ENCODE measurements at places on chromosomes 16 and 17. TPM values are rescaled to one million over a fixed set of nuclear protein-coding genes. Genes with fewer than 3 reads are reported as not detected.

DNA sequence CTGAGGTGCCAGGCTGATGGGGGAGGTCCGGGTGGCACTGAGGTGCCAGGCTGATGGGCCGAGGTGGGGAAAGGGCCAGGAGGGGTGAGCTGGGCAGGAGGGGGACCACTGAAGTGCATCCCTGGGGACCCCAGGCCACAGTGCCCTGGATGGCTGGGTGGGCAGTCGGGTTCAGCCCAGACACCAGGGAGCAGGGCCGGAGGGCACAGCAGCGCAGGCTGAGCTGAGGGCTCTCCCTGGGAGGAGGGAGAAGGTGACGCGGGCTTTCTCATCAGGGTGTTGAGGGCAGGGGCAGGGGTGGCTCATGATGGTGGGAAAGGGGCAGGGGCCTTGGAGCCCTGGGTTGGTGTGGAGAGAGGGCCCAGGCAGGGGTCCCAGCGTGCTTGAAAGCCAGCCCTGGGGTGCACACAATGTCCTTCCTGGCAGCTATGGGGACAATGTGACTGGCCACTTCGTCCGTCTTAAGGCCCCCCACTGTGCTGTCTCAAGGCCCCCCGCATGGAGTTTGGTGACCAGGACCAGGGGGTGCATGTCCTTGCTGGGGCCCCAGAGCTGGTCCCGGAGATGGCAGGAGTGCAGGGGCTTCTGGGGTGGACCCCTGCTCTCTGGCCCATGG is 16.0 kb downstream of the CD7 start:
- no peak for DNase-seq

DNA sequence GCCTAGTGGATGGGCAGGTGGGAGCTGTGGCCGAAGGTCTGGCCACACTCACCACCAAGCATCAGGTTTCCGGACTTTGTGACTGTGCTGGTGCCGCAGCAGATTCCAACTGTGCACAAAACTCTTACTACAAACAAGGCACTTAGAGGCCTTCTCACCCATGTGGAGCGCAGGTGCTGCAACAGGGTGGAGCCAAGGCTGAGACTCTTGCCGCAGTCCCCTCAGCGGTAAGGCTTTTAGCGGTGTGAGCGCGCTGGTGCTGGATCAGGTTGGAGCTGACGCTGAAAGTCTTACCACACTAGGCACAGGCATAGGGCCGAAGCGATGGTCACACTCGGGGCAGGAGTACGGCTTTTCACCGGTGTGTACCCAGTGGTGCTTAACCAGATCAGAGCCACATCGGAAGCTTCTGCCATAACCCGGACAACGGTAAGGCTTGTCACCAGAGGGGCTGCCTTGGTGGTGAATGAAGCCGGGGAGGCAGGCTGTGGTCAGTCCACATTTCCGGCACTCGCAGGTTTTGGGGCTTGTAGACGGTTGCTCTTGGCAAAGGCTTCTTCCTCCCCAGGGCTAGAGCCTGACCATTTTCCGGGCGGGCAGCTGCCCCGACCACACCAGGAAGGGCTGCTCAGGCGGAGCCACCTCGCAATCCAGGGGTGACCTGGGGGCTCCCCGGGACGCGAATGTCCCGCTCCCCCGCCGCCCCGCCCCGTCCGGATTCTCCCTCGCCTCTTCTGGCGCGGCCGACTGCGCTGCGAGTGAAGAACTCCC is 1.0 kb upstream of the ARMC5 start:
- peak; percentile 60 for DNase-seq

DNA sequence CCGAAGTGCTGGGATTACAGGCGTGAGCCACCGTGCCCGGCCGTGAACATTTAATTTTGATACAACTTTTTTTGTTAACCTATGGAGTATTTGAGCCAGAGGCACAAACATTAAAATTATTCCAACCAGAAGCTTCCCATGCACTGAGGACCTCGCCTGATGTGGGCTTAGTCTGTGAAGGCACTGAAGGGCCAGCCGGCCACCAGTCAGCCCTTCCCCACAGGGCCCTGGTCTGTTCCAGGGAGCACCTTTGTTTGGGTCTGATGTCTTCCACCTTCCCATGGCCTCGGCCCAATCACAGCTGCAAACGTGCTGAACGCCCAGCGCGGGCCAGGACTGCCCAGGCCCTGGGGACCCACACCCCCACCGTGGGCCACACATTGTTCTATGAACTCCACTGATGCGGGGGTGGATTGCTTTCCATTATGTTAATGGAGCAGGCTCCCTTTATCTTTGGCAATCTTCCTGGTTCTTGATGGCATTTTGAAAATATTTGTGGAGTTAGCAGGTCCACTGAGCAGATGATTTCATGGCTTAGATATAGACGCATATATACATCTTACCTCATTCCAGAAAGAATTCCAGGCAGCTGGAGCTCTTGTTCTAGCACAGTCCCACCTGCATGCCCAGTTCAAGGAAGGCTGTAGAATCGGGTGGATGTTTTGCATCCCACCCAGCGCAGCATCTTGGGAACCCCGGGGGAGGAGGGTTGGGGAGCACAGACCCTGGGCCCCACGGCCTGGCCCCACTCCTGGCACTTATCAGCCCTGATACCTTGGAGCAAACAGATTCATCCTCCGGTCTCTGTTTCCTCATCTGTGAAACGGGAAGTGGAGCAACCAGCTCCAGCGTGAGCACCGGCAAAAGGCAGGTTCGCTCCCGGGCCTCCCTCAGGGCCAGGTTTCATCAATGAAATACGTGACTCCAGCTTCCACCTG is 14.5 kb downstream of the SPIRE2 start:
- peak; percentile 58 for DNase-seq

GRCh38 chr17:57121308-57122042 is 36.4 kb downstream of the AKAP1 start:
- peak; percentile 51 for DNase-seq

DNA sequence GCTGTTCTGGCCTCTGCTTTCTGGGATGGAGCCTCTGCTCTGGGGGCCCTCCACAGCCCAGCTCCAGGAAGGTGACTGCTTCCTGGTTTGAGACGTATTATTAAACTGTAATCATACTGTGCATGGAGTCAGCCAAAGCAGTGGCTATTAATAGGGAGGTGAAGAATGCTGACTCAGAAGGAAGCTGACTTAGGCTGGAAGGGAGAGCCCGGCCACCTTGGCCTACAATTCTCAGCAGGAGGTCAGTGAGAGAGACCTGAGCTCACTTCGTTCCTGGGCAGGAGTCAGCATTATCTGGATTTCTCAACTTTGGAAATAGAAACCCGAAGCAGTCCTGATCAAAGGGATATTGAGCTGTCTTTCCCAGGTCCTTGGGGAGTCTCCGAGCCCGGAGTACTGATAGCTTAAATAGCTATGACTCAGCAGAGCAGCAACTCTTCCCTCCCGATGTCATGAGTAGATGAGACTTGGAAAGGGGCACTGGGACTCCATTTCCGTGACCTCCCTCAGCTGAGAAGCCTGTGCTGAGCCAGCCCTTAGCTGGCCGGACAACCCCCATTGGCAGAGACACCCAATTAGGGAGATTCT is 91.8 kb downstream of the YPEL2 start:
- DNase-seq: peak; percentile 70

DNA sequence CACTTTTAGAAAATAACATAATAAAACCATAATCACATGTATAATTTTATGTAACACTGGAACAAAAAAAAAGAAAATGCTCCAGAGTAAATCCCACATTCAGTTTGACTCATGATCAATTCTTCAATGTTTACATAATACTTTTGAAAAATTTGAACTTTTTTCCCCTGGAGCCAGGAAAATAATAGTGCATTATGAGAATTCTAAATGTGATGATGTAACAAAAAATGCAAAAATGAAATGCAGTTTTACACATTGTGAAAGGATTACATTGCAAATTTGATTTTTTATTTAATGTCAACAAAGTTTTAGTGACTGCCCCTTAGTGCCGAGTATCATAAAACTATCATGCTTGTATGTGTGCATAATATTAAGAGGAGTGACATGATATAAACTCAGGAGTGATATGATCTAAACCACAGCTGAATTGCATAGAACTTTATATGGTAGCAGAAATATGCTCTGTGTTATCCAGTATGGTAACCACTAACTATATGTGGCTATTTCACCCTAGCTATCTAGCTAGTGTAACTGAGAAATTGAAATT is 238.2 kb downstream of the CDH8 start:
- no peak for DNase-seq

DNA sequence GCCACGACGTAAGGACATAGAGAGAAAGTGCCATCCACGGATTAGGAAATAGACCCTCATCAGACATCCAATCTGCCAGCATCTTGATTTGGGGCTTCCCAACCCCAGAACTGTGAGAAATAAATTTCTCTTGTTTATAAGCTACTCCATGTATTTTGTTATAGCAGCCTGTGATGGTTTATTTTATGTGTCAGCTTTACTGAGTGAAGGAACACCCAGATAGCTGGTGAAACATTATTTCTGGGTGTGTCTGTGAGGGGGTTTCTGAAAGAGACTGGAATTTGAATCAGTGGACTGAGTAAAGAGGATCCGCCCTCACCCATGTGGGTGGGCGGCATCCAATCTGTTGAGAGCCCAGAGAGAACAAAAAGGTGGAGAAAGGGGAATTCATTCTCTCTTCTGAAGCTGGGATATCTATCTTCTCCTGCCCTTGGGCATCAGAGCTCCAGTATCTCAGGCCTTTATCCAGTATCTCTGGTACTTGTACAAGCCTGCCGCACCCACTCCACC is 131.5 kb upstream of the ANKFN1 start:
- no peak for DNase-seq

GRCh38 chr16:79601931-79602627 is 1.5 kb upstream of the MAF start:
- peak; percentile 82 for DNase-seq

DNA sequence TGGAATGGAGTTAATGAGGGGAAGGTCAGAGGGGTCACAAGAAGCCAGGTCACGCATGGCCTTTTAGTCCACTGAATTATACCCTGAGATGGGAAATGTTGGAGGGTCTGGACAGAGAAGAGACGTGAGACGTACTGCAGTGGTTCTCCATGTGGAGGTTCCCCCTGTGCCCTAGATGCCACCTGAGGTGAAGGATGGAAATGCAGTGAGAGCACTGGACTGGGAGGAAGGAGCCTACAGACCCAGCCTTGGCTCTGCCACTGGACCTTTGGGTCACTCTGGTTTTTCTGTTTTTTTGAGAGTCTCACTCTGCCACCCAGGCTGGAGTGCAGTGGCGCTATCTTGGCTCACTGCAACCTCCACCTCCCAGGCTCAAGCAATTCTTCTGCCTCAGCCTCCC is 1.8 kb upstream of the PLSCR3 start:
- no peak for DNase-seq

GRCh38 chr17:41151525-41151924 is 1.9 kb upstream of the KRTAP4-5 start:
- no peak for DNase-seq

DNA sequence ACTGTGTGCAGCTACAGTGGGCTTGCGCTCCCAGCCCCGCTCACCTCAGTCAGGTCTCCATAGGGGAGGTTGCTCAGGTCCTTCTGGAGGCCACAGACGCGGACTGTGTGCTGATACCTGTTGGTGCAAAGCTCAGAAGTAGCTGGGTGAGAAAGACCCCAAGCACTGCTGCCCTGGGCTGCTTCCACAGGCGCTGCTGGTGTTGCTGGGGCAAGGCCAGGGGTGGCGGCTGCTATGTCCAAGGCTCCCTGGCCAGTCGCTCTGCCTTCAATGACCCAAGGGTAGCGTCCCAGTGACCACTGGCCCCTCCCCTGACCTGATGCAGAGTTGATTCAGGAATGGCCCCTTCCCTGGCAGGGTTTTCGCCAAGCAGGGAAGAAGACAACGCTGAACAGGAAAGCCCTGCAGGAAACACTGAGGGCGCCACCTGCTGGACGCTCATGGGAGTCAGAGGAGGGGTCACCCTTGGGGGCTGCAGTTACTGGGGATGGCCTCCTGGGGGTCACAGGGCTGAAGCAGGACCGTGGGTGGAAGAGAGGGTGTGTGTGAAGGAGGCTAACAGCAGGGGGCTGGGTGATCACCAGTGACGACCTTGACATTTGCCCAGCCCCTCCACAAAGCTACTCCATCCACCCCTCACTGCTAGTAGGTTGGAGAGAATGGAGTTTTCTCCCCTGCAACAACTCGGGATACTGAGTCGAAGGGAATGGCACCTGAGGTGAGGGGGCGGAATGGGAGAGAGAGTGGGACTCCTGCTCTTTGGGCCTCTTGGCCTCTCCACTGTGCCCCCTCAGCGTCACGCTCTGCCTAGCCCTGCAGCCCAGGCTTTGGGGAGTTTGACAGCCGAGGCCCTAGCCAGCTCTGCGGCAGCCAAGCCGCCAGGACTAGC is 38.3 kb downstream of the ABCC12 start:
- peak; percentile 53 for DNase-seq

- no peak for DNase-seq
Observed at GRCh38 chr16:54594601-54595391, 308.2 kb upstream of the IRX3 start.

GRCh38 chr17:33684735-33685134 is 391.6 kb upstream of the ASIC2 start:
- no peak for DNase-seq

GRCh38 chr16:1643521-1643920 is 31.4 kb downstream of the CRAMP1 start:
- DNase-seq: no peak

DNA sequence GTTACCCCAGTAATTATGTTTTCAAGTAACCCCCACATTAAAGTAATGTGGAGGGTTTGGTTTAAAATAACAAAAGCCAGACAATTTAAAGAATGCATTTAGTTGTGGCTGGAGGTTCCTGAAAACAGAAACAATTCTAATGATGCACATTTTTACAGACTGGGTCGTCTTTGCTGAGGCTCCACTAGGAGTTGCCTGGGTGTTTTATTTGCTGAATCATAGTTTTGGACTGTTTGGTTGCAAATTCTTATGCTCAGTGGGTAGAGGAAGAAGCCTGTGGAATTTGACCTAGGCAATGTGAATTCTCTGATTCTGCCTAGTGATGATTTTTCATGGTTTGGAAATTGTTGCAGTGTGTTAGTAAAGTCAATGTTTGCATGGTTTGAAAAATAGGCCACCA is 16.3 kb downstream of the SHISA9 start:
- peak; percentile 2 for DNase-seq

GRCh38 chr16:30731411-30731810 is 16.8 kb upstream of the PHKG2 start:
- no peak for DNase-seq

DNA sequence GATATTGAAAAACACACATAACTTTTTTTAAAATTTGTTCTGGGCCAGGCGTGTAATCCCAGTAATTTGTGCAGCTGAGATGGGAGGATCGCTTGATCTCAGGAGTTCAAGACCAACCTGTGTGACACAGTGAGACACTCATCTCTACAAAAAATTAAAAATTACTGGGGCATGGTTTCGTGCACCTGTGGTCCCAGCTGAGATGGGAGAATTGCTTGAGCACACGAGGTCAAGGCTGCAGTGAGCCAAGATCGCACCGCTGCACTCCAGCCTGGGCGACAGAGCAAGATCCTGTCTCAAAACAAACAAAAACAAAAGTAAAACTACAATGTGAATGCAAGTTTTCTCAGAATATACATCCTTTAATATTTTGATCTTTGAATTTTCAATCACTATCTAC is 15.1 kb downstream of the C16orf54 start:
- DNase-seq: no peak

- DNase-seq: no peak
Observed at GRCh38 chr17:5651348-5651747, 67.0 kb upstream of the NLRP1 start.

- no peak for DNase-seq
Observed at GRCh38 chr17:80825471-80826345, 165.9 kb upstream of the CHMP6 start.

MEIOC gene
- total RNA-seq: under 0.01 TPM

GP1BA gene
- total RNA-seq: not detected

AGRP gene
- total RNA-seq: not detected

SOCS7 gene
- 11.2 TPM for total RNA-seq

CCL8 gene
- not detected for total RNA-seq

KIF19 gene
- not detected for total RNA-seq

FBXW10B gene
- 0.43 TPM for total RNA-seq

All from fibroblast of villous mesenchyme (primary cell).